Ovary (tissue), 10 donors: ENCODE measurements at places on chromosomes 11 and 22. TPM values are rescaled to one million over a fixed set of nuclear protein-coding genes. Genes with fewer than 3 reads are reported as not detected.

Gene TRIM51
- not detected for total RNA-seq

Gene FIBIN
- 22.5 TPM for total RNA-seq

Gene TRIM49
- not detected for total RNA-seq

Gene MRGPRX3
- not detected for total RNA-seq

Gene ELMOD1
- 0.27 TPM for total RNA-seq

Gene TMEM191C
- 1.0 TPM for total RNA-seq

Gene ELFN2
- total RNA-seq = not detected

Gene CSF2RB
- 1.9 TPM for total RNA-seq

Gene DDI1
- not detected for total RNA-seq

DNA sequence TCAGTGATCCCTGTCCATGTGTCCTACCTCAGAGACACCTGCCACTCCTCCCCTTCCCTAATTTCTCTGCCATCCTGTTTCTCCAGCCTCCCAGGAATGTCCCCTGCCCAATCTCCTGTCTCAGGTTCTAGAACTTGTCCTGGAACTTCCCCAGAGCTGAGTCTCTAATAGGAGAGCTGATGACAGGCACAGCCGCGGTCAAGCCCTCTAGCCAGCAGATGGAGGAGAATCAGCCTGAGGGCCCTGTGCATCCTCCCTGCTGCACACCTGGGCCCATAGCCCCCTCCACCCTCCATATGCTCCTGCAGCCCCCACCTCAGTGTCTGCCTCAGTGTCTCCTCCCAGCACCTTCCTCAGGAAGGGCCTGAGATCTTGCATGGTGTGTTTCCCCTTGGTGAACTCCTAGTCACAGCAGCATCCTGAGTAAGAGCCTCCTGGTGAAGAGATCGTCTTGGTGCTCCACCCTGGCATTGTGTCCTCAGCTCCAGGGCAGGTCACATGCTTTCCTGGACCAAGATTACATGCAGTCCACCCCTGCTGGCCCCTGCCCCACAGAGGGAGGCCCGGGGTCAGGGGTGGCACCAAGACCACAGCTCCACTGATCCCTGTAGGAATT, 43.9 kb upstream of the VPREB1 start:
- no peak for DNase-seq

DNA sequence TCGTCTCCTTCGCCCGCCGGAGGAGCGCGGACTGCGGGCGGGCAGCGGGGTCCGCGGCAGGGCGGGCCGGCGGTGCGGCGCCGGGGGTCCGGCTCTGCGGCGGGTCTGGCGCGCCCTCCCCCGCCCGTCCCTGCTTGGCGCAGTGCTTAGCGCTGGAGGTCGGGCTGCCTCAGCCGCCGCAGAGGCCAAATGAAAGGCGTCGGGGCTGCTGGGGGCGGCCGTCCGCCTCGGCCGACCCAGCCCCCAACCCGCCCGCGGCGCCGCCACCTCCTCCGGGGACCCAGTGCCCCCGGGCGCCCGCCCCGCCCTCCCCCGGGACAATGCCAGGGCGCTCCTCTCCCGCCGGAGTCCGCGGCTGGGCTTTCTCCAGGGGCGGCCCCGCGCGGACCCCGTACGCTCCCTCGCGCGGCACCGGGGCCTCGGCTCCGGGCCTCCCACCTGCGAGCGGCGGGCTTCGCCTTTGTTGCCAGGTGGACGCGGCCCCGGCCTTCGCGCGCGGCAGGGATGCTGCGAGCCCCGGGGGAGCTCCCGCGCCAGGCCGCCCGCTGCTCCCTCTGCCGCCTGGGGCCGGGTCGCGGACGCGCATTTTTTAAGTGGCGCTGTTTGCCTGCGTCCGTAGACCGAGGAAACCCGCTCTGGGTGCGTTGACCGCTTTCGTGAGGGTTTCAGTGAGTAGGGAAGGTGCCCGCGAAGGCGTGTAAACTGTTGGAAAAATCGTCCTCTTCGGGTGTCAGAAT, 583 bp downstream of the APLP2 start:
- DNase-seq = peak; percentile 66

GRCh38 chr11:102495161-102496042, 35.1 kb downstream of the MMP7 start:
- DNase-seq = peak; percentile 50

GRCh38 chr22:37122598-37123180, 13.2 kb upstream of the TMPRSS6 start:
- no peak for DNase-seq

- DNase-seq = no peak
Measured at GRCh38 chr11:35953081-35953760, 9.4 kb downstream of the LDLRAD3 start.

DNA sequence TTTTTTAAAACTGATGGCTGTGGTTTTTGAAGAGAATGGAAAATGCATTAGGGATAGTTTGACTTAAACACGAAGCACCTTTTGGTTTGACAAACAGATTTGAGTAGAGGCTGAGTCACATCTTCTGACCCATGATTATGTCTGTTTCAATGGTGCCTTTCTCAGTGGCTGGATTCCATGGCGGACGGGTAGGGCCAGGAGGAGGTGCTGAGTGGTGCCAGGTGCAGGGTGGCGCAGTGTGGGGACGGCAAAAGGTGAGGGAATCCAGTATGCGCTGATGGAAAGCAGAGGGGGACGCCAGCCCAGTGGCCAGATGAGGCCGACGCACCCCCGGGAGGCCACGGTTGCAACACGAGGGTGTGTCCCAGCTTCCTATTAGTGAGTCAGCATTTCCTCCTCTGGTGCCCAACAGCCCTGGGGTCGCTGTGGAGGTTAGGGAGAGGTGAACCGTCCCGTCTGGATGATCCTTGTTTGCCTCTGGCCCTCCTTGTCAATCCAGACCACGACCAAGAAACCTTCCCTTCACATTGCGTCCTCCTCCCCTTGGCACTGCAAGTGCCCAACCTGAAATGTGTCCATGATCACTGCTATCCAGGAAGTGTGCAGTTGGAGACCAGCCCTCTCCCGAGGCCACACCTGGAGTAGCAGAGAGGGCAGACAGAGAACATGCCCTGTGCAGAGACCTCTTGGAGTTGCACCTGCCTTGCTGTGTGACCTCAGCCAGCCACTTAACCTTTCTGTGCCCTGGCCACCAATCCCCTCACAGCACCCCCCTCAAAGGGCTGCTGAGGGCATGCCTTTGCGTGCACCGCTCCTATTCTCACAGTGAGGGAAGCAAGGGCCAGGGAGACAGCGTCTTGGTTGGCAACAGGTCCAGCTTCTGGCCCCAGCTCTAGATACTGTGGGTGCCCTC, 32.5 kb upstream of the ATXN10 start:
- DNase-seq = no peak

GRCh38 chr11:127567237-127567932, 566.8 kb upstream of the KIRREL3 start:
- DNase-seq = no peak

DNA sequence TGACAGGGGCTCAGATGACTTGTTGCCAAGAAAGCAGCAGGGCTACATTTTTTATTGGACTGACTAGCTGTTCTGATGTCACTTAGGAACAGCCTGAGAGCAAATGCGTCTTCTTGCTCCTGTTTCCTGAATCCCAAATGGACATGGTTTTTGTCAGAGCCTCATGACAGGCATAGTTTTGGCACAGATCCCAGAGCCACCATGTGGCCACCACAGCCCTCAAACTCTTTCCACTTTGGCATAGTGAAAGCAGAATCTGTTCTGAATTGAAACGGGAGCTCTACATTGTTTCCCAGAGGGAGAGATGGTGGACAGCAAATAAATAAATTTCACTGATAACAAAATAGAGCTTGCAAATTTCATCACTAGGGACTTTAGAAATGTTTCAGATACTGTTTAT, 222.2 kb downstream of the C11orf87 start:
- DNase-seq = no peak

- DNase-seq = no peak
Measured at GRCh38 chr11:128069665-128070064, 517.7 kb downstream of the ETS1 start.

- no peak for DNase-seq
Measured at GRCh38 chr22:20989323-20990138, 7.4 kb downstream of the LZTR1 start.

DNA sequence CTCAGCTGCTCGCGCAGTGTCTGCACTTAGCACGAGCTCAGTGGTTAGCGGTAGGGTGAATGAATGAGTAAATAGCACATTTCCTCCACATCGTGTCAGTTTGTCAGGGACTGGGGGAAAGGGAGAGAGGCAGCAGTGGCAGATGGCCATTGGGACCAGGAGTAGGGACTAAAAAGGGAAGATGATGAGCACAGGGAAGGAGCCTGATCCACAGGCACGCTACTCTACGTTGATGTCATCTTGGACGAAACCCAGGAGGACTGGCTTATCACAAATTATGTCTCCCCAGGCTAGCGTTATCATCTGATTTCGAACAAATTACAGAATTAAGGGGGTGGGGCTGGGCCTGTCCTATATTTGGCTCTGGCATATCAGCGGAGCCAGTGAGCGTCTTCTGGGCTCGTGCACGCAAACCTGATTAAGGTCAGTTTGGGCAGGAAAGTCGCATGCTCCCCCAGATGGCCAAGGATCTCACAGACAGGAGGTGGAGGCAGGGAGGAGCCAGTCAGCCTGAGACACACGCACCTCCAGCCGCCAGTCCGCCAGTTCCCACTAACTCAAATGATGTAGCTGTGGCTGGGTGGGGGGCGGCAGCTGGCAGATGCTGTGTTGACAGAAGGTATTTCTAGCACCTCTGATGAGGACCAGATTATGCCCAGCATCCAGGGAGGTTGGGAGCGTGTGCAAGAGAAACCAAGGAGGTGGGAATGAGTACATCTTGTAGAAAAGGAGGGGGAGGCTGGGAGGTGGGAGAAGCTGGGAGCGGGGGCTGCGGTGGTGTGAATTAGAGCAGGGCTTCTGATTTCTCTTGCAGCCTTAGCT, 97.4 kb upstream of the PRDM11 start:
- DNase-seq = no peak

GRCh38 chr11:73236854-73237253, 18.8 kb downstream of the P2RY2 start:
- DNase-seq = peak; percentile 38

GRCh38 chr11:80846979-80847378, 1406.1 kb upstream of the TENM4 start:
- no peak for DNase-seq

GRCh38 chr11:72869831-72870230, 55.6 kb downstream of the ATG16L2 start:
- no peak for DNase-seq

DNA sequence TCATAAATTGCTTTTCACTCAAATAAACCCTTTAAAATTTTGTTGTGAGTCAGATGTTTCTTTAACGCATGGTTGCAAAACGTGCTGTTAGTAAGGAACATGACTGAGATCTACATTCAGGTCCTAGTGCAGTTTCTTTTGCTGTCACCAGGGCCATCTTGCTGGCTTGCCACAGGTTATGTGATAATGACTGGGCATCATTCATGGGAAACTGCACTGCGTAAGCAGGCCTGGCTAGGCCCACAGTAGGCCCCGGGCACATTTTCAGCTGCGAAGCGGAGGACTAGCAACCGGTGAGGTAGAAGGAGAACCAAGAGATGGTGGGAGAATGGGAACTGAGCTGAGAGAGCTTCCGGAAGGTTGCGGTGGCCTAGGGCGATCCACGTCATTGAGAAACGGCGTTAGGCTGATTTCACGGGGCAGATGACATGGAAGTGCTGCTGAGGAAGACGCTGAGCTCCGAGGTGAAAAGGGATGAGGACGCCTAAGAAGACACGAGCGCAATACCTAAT, 3.2 kb upstream of the KLHDC7B start:
- no peak for DNase-seq

DNA sequence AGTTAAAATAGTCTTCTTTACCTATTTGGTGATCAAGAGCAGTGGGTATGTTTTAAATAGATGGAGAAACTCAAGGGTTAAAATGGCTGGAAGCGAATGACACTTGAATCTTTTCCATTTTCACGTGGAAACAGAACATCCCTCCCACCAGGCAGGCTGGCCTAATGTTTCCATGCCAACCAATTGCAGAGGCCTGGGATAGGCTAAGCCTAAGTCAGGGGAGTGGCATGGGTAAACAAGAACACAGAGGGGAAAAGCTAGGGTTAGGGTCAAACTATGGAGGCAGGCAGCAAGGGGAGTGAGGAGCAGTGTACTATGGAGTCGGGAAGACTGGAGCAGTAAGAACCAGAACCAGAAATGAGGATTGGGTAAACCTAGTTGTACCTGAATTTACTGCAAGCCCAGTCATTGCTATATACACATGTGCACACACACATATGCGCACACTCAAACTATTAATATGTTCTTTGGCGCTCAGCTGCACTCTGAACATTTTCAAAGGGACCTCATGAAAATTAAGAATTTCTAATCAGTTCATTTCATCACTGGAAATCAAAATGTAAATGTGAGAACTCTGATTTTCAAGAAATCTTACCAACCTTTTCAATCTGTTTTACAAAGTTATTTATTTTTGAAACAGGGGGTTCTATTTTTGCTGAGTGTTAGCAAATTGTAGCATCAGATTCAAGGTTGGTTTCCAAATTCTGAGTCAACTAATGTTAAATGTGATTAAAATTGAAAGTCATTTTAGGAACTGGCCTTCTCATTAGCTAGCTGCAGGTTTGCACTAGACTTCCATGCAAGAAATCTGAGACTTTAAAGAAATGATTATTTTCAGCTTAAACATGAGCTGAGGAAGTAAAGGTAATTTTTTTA, 327.0 kb upstream of the CCDC90B start:
- no peak for DNase-seq

DNA sequence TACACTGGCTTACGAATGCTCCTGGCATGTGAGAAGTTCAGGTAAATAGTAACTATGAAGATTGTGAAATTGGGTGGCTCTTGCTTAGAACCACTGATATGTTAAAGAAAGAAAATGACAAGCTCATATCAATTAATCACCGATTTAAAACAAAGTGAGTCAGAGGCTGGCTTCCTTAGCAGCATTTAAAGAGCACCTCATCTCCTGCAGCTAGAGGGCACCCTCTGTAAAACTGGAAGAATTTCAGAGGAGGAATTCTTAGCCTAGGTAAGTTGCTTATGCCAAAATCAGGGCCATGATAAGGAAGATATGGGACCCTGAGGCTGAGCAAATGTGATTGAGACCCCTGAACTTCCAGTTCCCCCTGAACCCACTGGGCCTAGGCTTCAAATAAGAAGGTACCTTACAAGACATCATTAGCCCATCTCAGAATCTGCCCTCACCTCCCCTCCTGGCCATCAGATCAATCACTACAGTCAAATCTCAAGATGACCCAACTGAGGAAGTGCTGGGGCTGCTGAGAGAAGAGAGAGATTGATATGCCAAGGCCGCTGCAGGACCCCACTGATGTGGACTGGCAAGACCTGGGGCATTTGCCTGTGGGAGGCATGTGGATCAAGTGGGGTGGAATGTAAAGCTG, 8.6 kb upstream of the CD3E start:
- DNase-seq = no peak

DNA sequence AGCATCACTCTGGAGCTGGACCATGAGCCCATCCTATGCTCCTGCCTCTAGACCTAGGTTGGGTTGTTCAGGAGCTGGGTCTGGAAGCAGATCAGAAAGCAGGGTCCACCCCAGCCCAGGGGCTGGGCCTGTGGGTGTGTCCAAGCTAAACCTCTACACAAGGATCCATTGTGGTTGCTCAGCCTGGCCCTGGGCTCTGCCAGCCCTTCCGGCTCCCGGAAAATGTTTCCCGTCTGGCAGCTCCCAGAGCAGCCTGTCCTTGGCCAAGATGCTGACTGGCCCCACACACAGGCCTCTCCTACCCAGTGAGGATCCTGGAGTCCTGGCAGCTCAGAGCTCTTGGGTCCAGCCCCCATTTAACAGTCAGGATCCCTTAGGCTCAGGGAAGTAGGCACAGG, 35.3 kb upstream of the FCHSD2 start:
- peak; percentile 60 for DNase-seq
